EL (cell line): ENCODE measurements at places on chromosomes 4 and X.

- DNase-seq, result peak; percentile 70
These were observed 6.9 kb downstream of the PJA1 start for GRCh38 chrX:69158166-69158980.

DNA sequence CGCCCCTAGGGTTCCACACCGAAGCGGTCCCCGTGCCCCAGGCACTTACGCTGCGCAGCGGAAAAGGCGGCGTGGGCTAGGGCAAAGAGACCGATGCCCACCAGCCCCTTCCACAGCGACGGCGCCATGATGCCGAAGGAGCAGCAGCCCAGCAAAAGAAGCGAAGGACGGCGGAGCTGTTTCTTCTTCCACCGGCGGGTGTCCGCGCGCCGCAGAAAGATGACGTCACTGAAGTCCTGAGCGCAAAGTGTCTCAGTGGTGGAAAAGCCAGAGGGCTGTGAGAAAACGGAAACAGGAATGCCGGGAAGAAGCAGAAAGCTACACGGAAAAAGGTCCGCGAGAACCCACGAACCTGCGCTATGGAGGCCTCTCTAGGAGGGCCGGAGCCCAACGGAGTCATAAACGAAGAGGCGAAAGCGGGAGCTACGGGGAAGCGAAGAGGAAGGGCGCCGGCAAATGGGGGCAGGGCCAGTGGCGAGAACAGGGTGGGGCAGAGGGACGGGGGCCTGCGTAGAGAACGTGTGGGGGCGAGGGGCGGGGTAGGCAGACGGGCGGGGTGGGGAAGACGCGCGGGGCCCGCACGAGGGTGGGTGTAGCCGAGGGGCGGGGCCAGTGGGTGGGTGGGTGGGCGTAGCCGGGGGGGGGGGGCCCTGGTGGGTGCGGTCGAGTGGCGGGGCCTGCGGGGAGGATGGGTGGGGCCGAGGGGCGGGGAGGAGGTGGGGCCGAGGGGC lies at the start of gene MMGT1:
MMGT1 (minus strand) TSS at position 441 of the 731 bp plus-strand sequence; CDS start at position 128, 313 bp downstream.
- peak; percentile 82 for DNase-seq

- no peak for DNase-seq
These were observed 35.4 kb upstream of the YTHDC1 start for GRCh38 chr4:68385267-68385666.

DNA sequence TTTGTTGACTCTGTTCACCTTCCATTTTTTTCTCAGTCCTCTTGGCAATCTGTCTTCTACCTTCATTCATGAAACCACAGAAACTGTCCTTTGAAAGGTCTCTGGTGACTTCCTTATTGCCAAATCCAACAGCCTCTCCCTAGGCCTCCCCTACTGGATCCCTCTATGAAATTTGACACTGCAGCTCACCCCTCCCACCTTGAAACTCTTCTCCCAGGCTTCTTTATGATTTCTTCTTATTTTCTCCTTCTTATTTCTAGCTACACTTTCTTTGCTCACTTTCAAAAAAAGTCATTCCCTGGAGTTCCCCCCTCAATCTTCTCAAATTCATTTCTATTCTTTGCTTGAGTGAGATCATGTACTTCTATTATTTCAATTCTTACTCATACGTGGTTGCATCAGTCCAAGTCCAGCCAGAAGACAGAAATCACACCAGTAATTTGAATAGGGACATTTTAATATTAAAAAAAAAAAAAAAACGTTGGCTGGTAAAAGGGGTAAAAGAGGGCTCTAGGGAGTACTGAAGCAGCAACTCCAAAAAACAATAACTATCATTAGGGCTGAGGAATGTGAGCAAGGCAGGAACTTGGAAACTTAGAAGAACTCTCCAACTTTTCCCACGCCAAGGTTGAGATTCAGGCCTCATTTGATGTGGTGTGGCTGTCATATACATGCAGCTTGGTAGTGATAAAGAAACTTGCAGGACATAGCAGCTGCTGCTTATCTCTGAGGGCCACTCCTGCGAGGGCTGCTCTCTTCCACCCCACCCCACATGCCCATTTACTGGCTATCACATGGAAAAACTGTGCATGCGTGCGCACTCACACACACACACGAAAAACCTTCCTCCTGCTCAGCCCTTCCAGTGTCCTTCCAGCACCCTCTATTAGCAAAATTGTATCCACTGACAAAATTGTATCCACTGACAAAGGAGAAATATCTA lies 169.8 kb upstream of the GALNT7 start:
- DNase-seq, result peak; percentile 30

GRCh38 chrX:111445485-111445884 lies 33.5 kb upstream of the DCX start:
- DNase-seq, result peak; percentile 21

- DNase-seq, result peak; percentile 3
These were observed 23.6 kb downstream of the FAM199X start for GRCh38 chrX:104189837-104190236.

DNA sequence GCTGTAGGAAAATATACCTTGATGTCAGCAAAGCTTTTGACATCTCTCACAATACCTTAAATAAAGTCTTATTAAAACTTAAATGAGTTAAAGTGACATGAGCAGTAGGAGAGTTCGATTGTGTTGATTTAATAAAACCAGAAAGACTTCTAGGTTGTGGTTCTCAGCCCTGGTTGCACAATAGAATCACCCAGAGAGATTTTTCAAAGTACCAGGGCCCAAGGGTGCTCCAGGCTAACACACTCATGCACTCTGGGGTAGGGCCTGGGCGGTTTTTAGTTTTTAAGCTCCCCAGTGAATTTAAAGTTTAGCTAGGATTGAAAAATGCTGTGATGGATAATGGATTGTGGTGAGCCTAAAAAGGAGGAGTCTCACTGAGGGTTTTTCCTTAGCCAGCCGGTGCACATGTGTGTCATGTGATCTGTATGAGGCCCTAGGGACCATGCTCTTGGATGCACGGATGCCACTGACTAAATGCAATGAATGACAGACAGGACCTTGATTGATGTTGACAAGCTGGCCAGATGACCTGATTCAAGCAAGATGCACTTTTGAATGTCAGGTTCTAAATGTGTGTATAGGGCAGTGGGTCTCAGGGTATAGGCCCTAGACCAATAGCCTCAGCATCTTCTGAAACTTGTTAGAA lies 185.0 kb downstream of the PTTG2 start:
- no peak for DNase-seq
